ENCODE measurements at places on chromosomes 3 and 15.
A peak's percentile ranks its signal among the peaks of the same experiment; 100 is the strongest.

DNA sequence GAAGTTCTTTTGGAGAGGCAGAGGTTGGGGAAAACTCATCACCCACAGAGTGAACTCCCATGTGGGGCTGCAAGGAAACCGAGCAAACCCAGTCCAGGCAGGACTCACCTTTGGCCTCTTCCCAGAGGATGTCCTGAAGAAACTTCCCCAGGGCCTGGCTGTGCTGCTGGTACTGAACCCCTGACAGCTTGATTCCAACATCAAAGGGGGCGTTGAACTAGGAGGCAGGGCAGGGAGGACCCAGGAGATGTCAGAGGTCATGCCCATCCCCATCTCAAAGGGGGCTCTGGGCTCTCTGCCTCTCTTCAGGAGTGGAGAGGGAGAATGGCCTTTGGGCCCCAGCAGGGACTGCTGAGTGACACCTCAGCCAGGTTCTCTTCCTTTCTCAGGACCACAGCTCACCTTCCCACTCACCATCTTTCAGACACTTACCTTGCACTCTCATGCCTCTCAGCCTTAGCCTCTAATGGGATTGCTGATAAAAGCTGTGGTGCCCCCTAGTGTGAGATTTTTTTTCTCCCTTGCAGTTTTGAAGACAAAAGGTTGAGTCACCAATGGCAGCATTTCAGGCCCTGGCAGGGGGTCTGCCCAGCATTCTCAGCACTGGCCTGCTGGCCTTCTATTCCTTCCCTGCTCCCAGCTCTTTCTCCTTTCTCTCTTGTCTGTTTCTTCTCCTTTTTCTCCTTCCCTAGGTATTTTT lies 6.0 kb downstream of the GHRL start:
- no peak for DNase-seq

DNA sequence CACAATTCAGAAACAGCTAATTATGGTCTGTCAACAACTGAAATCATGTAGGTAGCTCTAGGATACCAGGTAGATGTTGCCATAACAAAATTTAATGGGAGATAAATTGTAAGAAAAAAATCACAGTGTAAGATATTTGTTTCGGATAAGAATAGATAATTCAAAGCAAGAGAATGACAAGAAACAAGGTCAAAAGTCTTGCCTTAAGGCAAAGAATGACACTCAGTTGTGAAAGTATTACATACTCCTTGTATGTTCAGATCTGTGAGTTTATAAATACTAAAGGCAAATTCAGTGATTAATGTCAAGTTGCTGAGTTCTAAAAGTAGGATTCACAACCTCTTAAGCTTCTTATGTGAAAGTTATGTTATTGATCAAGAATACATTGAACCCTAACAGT lies 772.2 kb upstream of the SGO1 start:
- DNase-seq, result no peak

DNA sequence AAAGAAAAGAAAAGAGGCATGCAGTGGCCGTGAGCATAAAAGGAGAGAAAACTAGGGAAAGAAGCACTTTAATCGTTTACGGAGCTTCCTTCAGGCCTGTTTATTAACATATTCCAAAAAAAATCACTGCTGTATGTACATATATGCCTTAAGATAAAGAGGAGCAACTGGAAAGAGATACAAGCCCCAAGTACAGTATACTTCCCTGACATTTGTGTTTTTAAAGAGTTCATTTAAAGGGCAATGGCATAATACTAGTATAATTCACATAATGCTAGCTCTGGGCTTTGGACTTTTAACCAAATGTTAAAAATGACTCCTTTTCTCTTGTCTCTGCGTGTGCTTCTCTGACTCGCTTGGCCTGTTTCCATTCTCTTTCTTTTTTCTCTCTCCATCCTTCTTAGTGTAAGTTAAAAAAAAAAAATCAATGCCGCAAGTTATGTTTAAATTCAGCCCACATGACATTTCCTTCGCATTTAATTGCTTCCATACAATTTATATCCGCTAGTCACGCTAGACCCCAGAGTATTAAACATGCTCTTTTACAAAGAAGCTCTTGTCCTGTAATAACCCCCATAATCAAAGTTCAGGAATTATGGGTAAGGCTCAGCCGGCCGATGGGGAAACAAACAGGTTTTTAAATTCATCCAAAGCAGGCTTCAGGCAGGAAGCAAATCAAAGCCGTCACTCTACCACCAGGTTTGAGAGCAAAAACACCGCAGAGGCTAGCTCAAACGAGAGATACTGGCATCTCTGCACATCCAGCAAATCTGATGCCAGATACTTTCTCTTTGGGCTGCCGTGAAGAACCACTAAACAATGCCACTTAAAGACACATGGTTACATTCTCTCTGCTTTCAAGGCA lies 19.4 kb downstream of the WWTR1 start:
- DNase-seq, result peak; percentile 24

DNA sequence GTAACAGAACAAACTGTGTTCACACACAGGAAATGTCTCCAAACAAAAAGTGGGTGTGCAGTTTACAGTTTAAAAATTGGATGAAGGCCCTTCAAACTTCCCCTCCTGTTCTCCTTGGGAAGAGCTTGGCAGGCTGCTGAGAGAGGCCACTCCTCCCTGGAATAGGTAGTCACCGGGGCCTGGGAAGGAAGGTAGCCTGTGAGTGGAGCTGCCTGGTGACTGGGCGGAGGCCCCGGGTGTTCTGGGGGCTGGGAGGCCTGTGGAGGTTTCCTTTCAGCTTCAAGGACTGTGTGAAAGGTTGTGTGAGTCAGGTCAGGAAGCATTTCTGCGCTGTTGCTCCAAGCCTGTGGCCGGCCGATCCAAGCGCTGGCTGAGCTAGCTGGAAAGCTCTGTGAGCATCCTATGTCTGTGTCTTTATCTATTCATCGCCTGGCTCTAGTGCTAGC lies 14.1 kb downstream of the SLCO3A1 start:
- peak; percentile 91 for DNase-seq

DNA sequence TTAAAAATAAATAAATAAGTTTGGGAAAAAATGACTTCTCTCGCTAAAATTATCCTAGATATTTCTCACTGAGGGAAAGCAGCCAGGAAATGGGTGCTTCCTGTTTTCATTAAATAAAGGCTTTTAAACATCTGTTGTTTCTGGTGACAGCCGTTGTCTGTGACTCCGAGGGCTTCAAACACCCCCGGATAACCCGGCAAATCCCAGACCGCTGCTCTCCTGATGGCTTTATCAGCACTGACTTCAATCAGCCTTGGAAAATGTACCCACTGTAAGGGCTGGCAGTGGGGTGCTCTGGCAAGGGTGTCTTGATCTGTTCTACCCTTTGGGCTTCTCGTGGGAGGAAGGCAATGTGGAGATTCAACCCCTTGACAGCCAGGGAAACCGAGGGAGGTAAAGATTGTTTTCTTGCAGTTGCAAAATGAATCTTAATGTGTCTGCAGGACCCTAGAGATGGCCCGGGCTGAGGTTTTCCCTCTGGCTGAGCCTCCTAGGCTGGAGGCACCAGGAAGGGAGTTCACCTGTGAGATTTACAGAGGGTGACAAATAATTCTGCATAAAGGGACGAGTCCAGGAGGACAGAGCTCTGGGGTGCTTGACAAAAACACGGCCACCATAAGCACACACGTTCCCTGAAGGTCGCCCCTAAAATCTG lies 33.6 kb upstream of the SEC13 start:
- no peak for DNase-seq

DNA sequence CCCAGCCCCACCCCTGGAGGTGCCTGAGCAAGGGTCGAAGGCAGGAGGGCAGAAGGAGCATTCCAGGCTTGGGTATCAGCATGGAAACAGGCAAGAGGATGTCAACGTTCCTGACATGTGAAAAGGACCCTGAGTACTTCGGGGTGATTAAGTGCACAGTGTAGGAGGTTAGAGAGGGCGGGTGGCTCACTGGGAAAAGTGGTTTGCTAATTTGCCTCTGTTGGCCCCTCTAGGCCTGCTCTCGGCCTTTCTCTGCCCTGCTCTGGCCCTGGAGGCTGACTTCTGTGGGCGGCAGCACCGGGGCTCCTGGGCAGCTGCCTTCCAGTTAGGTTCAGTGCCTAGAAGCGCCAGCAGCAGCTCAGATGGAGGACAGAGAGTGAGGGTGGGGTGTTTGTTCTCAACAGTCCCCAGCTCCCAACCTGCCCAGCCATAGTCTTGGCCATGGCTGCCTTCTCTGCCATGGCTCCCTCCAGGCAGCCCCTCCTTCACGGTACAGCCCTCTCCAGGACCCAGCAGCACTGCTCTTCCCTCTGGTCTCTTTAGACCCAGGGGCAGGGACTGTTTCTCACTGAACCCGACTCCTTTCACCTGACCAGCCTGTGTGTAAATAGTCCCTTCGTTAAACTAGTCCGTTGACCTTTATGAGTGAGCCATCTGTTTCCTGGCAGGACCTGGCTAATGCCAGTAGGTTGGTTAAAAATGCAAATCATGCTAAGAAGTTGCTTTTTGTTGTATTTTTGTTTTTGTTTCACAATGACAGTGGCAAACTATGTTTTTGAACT lies 107.1 kb upstream of the TPM1 start:
- no peak for DNase-seq

GRCh38 chr3:125281381-125281780 lies 68.8 kb upstream of the SLC12A8 start:
- DNase-seq, result no peak

DNA sequence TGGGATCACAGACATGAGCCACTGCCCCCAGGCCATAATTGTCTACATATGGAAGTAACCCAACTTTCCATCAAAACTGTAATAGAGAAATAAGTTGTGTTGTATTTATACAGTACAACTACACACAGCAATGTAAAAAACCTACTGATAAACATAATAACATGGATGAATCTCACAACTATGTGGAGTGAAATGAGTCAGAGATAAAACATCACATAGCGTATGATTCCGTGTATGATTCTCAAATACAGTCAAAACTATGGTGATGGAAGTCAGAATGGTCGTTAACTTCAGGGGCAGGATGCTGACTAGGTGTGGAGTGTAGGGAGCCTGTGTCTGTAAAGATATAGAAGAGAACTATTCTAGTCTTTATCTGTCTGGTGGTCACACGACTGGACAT lies 332.7 kb upstream of the SLCO3A1 start:
- no peak for DNase-seq

DNA sequence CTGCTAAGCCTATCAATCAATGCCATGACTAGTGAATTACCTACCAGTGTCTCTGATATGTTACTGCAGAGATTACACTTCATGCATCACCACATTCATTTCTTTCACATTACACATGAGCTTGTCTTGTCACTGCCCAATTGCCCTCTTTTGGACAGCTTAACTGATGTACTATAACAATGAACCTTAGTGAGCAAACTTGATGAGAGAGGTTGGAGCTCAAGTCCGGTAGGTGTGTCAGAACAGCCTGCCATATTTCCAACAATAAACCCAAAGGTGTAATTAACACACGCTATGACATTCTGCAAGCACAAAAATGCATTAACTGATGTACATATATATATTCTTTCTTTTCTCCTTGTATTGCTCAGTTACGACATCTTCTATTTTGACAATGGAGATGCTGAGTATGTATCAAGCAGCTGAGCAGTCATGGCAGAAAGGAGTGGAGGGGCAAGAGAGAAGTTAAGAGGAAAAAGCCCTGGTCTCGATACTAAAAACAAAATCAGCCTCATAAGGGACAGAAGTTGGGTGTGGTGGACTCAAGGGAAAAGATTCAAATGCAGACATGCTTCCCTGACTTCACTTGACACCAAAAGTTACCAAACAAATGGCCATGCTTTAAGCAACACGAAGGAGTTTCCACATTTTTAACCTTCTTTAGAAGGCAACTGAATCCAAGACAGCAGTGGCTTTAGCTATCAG lies 538.2 kb downstream of the FOXP1 start:
- DNase-seq, result no peak
